ENCODE measurements at places on chromosomes 12 and 14.

GRCh38 chr12:131928080-131928710 lies 881 bp upstream of the PUS1 start:
- peak; percentile 19 for DNase-seq

DNA sequence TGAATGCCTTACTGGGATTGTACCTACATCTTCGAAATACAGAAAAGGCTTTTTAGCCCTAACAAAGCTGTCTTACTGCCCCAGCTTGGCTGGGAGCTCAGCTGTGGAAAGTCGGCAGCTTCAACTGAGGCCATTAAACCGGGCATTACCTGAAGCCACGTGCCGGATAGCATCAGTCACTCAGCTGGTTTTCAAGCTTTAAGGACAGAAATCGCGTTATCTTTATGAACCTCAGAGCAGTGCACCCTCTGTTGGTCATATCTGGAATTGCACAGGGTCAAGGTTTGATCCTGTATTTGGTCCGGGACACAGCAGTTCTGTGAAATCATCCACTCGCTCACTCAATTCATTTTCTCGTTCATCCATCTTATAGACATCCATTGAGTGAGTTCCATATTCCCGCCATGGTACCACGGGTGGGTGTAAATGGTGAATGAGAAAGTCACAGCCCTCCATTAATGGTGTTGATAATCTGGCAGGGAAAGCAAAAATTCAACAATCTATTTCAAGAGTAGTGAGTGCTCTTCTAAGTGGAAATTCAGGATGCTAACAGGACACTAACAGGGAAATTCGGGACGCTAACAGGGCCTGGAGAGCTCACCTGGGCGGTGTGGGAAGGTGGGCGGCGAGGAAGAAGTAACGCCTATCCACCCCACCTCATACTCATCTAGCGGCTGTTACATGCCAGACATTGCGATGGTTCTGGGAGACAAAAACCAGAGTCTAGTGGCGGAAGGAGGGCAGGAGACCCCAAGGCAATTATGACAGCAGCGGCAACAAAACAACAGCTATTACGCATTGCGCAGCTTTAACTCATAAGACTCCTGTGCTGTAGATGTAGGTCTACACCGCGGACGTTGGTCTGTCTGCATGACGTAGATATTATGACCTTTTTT lies 60.6 kb upstream of the TCL1A start:
- peak; percentile 23 for DNase-seq

DNA sequence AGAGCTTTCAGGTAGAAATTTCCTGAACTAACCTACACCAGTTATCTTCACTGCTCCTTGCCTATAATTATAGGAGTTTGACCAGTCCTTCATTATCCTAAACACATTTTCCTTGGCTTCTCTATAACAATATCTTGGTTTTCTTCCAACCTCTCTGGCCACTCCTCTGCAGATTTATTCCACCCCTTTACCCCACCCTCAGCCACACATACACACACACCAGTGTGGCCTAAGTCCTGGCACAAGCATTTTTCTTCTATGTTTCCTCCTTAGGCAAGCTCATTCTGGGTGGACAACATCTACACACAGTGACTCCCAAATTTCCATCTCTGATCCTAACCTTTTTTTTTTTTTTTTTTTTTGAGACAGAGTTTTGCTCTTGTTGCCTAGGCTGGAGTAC lies 25.1 kb downstream of the CDK17 start:
- no peak for DNase-seq

DNA sequence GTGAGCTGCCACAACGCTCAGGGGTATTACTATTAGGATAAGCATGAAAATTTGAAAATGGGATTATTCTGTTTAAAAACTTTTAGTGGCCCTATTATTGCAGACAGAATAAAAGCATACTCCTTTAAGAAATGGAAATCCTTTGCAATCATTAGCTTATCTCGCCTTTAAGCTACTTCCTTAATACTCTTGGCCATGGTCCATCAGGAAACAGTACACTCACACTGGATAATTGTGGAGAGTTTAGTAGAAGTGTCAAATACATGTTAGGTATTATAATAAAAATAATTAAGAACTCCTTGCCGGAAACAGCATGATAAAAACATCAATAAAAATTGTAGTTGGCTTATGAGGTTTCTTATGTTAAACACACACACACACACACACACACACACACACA lies 100.4 kb upstream of the PPFIA2 start:
- peak; percentile 26 for DNase-seq

DNA sequence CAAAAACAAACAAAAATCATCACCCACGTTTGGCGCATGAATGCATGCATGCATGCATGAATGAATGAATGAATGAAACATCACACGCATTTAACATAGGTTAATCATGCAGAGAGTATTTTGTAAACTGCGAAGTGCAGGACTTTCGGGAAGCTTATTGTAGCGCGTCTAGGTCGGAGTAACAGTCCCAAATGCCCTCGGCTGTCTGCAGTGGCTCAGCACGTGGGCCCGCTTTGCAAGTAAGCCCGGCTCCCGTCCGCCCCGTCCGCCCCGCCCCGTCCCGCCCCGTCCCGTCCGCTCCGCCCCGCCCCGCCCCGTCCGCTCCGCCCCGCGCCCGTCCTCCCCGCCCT lies 263 bp upstream of the IFT81 start:
- no peak for DNase-seq

DNA sequence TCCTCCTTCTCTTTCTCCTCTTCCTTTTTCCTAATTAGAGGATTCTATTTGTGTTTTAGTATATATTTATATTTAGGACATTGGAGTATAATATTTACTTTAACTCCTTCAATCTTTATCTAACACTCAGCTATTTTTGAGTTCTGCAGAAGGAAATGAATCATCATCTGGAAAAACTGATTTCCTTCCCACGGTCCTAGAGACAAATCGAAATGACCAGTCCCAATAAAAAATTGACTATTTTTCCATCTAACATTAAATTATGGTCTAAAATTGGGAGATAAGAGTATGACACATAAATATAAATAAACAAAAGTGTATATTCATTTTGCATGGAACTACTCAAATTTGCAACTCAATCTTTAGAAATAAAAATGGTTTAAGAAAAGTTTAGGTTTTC lies 167.4 kb downstream of the TMTC3 start:
- peak; percentile 56 for DNase-seq

- no peak for DNase-seq
These were observed 167.2 kb upstream of the FRMD6 start for GRCh38 chr14:51484485-51484884.

- DNase-seq, result peak; percentile 16
These were observed 206.5 kb downstream of the ETV6 start for GRCh38 chr12:11855983-11856374.

GRCh38 chr14:65936342-65936975 lies 523.9 kb downstream of the FUT8 start:
- DNase-seq, result no peak

- DNase-seq, result peak; percentile 72
These were observed 560 bp downstream of the LGALS3 start for GRCh38 chr14:55129428-55130195.

DNA sequence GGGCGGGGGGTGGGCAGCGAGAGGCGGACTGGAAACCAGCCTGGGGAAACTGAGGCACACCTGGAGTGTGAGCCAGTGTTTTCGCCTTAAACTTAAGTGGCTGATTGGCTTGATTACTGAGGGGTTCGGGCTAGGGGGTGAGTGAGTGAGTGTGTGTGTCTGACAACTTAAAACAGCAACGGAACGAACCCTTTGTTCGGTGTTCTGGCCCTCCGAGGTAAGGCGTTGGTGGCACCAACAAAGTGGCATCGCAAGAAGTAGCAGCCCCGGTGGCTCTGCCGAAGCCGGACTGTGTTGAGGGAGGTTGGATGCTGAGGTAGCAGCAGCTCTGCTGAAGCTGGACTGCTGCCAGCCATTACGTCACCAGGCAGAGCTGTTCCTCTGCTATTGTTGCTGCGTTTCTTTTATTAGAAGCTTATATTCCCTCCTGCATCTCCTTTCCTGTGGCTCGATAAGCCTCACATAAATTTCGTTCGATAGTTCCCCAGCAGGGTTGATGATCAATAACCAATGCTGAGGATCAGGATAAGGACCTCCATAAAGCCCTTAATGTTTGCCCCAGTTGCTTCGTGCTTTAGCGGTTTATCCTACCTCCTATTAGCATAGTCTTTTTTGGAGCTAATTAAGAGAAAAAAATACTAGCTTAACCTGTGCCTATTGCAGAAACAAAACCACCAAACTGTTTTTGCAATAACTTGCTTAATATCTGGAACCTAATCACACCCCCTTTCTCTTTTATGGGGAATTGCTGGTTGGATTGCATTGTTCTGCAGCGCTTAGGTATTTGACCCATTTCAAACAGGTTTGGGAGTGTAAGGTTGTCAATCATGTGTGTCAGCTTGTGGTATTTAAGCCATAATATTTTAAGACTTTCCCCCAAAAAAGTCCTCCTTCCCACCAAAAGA lies 1.3 kb downstream of the GPR137C start:
- peak; percentile 95 for DNase-seq

DNA sequence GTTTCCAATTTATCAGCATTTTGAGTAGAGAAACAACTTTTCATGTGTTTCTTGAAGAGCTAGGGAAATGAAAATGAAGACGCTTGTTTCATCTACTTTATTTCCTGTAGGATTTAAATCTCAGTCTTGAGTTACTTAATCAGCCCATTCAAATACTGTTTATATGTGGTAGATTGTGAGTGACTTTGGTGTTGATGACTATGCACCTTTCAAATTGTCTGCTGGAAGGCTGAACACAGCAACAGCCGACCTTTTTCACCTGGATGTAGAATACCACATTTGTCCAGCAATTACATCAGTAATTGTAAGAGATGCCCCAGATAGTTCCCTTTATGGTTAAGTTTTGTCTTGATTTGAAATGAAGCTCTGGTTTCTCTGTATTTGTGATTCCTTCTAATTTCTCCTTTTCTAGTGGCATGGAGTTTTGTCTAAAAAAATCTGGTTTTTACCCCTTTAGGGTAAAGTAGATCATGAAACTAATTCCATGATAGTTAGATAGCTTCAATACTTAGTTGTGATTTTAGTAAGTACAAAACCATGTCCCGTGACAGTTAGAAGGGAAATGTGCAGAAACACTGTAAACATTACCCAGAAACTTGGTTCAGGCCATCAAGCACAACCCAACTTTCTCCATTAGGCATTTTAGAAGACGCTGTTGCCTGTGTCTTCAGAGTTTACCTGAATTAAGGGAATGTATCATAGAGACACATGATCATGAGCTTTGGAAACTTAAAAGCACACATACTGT lies 165.0 kb downstream of the SRGAP1 start:
- DNase-seq, result no peak

Measured in epithelial cell of esophagus (primary cell).